ENCODE measurements at places on chromosomes 3 and 15. TPM values are rescaled to one million over a fixed set of nuclear protein-coding genes. Genes with fewer than 3 reads are reported as not detected.

Gene PRICKLE2
- total RNA-seq: 45.5 TPM

GRCh38 chr3:161475905-161476304, 20.7 kb upstream of the OTOL1 start:
- no peak overlapping the region for H3K4me3 ChIP-seq
- no peaks in the 10 kb centered on the region for H3K4me1 ChIP-seq
- no peak overlapping the region for H3K27ac ChIP-seq
- H3K36me3 ChIP-seq: no peaks in the 10 kb centered on the region
- DNase-seq: no peak
- no peaks in the 10 kb centered on the region for H3K27me3 ChIP-seq

DNA sequence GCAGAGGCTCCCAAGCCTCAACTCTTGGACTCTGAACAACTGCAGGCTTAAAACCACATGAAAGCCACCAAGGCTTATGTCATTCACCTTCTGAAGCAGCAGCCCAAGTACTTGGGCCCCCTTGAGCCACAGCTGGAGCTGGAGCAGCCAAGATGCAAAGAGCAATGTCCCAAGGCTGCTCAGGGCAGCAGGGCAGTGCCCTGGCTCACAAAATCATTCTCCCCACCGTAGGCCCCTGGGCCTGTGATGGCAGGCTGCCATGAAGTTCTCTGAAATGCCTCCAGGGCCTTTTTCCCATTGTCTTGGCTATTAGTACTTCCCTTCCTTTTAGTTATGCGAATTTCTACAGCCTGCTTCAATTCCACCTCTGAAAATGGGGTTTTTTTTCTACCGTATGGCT, 83.4 kb downstream of the DCLK3 start:
- H3K27ac ChIP-seq: no peak overlapping the region
- H3K4me3 ChIP-seq: no peak overlapping the region
- DNase-seq: no peak
- H3K36me3 ChIP-seq: no peaks in the 10 kb centered on the region

Gene C3orf80
- not detected for total RNA-seq

DNA sequence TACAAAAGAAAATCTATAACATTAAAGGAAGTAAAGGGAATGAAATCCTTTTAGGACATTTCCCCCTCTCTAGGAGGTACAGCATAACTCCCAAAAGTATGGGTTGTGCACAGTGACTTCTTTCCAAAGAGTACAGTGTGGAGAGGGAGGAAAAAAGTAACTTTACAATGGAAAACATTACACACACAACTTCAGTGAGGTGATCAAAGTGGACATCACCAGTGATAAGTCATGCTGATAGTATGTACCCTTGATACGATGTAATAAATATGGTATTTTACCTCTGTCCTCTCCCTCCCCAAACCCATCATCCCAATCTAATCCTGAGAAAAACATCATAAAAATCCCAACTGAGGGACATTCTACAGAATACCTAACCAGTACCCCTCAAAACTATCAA, 10.8 kb downstream of the PLD1 start:
- H3K27ac ChIP-seq: no peak overlapping the region
- H3K4me1 ChIP-seq: peaks cover 27% of the 10 kb centered on the region
- DNase-seq: no peak
- no peaks in the 10 kb centered on the region for H3K27me3 ChIP-seq
- H3K36me3 ChIP-seq: no peaks in the 10 kb centered on the region
- no peak overlapping the region for H3K4me3 ChIP-seq

- no peaks in the 10 kb centered on the region for H3K36me3 ChIP-seq
- H3K27me3 ChIP-seq: peaks cover 16% of the 10 kb centered on the region
- H3K27ac ChIP-seq: peak overlapping the region; percentile 92
- DNase-seq: no peak
- H3K4me1 ChIP-seq: peaks cover 9% of the 10 kb centered on the region
These were observed 835 bp downstream of the MEIS2 start for GRCh38 chr15:37099319-37100108.

DNA sequence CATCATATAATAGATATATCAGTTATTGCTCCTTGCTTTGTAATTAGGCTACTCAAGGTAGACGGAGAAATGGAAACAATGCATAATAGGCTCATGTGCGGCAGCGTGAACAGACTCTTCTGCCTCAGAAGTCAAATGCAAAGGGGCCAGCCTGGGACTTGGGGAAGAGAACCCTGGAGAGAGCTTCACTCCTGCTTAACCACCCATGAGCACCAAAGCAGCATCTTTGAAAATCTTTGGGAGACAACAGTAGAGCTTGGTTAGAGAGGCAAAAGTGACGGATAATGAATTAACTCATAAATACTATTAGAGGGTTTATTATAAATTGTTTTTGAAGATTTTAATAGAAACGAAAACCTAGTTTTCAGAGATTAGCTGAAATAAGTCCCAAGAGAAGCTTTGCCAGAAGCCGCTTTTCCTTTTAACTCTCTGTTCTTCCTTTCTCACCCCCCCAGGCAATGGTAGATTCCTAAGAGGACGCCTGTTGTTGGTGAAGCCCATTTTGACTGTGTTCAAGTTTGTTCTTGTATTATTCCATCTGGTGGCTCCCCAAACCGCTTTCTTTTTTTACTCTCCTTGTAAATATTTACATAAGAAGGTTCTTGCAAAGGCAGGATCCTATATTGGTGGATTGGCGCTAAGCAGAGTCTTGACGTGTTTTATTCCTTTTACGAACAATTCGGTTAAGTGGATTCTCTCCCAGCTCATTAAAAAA, 196.0 kb upstream of the TPRG1 start:
- DNase-seq: no peak
- no peak overlapping the region for H3K4me3 ChIP-seq
- no peaks in the 10 kb centered on the region for H3K36me3 ChIP-seq
- no peak overlapping the region for H3K27ac ChIP-seq
- H3K27me3 ChIP-seq: no peaks in the 10 kb centered on the region

- no peaks in the 10 kb centered on the region for H3K4me1 ChIP-seq
- no peak overlapping the region for H3K27ac ChIP-seq
- H3K27me3 ChIP-seq: no peaks in the 10 kb centered on the region
These were observed 145.9 kb downstream of the TNIK start for GRCh38 chr3:171314341-171314740.
